Right forelimb (tissue), 1 donor: ENCODE measurements at places on chromosomes 6 and 20.

DNA sequence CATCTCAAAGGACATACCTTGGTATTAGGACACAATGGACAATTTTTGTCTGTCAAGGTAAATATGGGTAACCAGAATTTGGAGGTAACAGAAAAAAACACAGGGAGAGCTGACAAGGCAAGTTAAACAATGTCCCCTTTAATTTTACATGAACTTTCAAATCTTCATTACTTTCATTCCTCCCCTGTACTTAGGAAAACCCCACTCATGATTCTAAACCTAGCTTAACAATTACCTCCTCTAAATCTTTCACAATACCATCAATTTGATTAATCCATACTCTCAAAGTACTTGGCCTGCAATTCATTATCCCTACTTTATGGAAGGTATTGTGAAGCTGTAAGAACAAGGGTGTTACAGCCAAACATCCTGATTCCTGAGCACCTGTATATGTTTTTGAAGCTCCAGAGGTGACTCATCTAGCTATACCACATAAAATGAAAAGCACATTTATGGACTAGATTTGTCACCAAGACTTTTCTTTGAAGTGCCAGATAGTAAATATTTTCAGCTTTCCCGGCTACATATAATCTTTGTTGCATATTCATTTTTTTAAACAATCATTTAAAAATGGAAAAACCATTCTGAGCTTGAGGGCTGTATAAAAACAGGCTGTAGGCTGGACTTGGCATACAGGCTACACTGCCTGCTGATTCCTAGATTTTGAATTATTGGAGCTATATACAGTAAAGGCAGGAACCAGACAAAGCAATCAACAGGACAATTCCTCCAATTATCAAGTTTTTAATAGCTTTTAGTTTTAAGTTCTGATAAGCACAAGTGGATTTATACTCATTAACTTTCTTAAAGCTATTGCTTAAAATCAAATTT, 22.9 kb downstream of the DEK start:
- no peak for DNase-seq

GRCh38 chr20:36550790-36551299, 9.5 kb downstream of the MYL9 start:
- no peak for DNase-seq

DNA sequence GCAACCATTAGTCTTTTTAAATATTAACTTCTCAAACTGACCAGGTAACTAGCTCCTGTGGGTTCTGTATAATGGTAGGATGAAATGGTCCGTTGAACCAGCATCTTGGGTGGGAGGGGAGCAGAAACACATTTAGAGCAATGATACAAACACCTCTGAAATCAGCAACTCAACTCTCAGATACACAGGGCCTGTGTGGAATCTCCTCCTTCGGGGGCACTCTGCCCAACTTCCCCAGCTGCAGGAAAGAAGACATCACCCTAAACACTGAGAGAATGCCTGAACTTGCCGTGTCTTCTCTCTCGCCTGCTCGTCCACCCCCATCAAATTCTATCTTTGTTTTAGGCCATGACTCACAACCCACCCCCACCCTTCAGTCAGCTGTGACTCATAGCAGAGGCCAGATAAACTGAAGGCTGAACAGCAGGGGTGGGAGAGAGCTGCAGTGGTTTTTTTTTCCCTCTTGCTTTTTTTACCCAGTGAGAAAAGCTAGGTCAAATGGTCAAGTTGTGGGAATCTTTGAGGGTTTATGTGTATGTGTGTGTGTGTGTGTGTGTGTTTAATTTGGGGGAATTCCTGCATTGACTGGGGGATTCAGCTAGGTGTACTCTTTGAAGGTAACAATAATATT, 593.4 kb upstream of the JAG1 start:
- peak; percentile 55 for DNase-seq

DNA sequence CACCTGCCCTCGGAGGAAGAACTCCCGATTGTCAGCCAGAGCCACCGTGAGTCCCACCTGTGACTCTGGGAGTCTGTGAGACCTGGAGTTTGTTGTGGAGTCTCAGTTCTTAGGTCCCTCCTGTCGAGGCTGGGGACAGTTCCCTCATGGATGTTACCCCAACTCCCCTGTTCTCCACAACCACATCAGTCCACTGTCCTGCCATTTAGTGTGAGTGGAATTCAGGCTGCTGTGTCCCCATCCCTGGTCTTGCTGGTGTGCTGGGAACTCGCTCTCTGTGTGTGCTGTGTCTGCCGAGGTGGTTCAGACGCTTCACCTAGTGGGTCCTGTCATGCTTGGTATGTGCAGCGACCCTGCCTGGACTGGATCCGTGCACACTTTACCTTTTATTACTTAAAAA, 163.2 kb downstream of the DTNBP1 start:
- no peak for DNase-seq

DNA sequence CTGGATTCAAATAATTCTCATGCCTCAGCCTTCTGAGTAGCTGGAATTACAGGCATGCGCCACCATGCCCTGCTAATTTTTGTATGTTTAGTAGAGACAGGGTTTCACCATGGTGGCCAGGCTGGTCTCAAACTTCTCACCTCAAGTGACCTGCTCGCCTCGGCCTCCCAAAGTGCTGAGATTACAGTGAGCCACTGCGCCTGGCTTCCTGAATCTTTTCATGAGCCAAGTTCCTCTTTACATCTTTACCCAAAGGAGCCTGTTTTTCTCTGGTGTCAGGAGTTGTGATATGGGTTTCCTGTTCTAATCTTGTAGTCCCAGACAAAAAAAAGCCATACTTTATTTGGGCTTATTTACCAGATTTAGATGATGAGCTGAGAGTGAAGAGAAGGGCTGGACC, 34.4 kb downstream of the PCNA start:
- no peak for DNase-seq

- no peak for DNase-seq
Measured at GRCh38 chr6:13044390-13044789, 283.9 kb downstream of the TBC1D7 start.

DNA sequence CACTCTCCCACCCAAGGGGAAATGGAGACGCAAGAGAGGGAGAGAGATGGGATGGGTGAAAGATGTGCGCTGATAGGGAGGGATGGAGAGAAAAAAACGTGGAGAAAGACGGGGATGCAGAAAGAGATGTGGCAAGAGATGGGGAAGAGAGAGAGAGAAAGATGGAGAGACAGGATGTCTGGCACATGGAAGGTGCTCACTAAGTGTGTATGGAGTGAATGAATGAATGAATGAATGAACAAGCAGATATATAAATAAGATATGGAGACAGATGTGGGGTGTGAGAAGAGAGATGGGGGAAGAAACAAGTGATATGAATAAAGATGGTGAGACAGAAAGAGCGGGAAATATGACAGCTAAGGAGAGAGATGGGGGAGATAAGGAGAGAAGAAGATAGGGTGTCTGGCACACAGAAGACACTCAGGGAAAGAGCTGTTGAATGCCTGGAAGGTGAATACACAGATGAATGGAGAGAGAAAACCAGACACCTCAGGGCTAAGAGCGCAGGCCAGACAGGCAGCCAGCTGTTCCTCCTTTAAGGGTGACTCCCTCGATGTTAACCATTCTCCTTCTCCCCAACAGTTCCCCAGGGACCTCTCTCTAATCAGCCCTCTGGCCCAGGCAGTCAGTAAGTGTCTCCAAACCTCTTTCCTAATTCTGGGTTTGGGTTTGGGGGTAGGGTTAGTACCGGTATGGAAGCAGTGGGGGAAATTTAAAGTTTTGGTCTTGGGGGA, 754 bp downstream of the TNF start:
- no peak for DNase-seq

GRCh38 chr6:40586369-40587201, 579 bp downstream of the LRFN2 start:
- no peak for DNase-seq

- no peak for DNase-seq
Measured at GRCh38 chr20:50991076-50991475, 31.8 kb downstream of the KCNG1 start.
